Fibroblast of mammary gland (primary cell): ENCODE measurements at places on chromosomes 16 and 17.

DNA sequence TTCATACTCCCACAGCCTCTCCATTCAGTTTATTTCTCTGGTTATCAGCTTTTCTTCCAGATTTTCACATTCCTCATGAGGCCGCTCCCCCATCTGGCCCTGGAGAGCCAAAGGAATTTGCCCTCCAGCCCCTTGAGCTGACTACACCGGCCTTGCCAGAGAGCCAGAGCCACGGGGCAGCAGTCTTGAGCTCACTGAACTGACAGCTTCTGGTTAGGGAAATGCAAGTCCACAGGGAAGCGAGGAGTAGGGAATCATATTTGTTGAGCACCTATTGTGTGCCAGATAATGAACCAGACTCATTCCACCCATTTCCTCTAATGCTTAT is 102.4 kb downstream of the ABCC12 start:
- DNase-seq, result peak; percentile 33

GRCh38 chr16:85363881-85364280 is 249.2 kb upstream of the GSE1 start:
- peak; percentile 74 for DNase-seq

DNA sequence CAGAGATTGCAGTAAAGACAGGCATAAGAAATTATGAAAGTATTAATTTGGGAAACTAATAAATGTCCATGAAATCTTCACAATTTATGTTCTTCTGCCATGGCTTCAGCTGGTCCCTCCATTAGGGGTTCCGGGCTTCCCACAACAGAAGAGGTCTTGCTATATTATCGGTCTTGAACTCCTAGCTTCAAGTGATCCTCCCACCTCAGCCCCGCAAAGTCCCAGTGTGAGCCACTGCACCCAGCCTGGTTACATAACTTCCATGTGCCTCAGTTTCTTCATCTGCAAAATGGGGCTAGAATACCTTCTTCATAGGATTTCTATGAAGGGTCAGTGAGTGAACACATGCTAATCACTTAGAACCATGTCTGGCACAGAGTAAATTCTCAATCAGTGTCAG is 13.5 kb upstream of the ITGAM start:
- no peak for DNase-seq

DNA sequence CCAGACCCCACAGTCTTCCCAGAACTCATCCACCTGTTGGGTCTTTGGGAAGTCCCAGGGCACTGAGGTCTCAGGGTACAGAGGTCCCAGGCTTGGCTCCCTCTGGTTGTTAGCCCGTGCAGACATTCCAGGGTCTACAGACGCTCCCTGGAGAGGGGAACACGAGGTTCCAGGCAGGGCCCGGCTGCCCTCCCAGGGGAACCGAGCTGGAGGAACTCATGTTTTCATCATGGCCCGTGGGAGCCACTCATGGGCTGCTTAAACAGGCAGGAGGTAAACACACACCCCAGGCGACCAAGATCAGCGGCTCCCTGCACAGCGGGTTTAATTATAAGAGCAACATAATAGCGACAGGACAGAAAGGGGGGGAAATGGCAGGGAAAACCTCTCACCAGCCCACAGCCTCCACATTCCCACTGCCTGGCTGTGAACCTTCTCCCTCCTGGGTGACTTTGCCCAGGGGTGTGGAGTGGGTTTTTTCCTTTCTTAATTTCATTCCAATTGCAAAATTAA is 36.5 kb downstream of the TRARG1 start:
- no peak for DNase-seq

DNA sequence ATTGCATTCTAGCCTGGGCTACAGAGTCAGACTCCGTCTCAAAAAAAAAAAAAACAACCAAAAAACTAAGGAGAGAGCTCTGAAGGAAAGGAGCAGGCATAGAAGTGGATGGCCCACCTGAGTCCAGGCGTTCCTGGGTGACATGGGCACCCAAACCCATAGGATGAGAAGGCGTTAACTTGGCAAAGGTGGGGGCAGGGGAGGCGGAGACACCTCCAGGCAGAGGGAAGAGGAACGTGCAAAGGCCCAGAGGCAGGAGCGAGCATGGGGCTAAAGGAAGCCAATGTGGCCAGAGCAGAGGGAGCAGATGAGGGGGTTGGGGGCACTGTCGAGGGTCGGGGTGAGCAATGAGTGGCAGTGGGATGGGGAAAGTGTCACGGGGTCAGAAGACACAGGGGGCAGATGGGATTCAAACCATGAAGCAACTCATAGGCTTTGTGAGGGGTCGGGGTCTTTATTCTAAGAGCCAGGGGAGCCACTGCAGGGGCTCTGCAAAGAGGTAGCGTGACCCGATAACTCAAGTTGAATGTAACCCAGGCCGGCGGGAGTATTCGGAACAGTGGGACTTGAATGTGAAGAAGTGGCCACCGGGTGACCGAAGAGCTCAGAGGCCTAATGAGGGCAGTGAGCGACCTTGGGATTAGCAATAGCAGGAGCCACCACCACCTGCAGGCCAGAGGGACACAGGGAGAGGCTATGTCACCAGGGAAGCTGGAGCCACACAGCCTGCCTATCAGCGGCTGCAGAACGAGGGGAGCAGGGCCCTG is 11.8 kb downstream of the TTYH2 start:
- DNase-seq, result no peak

DNA sequence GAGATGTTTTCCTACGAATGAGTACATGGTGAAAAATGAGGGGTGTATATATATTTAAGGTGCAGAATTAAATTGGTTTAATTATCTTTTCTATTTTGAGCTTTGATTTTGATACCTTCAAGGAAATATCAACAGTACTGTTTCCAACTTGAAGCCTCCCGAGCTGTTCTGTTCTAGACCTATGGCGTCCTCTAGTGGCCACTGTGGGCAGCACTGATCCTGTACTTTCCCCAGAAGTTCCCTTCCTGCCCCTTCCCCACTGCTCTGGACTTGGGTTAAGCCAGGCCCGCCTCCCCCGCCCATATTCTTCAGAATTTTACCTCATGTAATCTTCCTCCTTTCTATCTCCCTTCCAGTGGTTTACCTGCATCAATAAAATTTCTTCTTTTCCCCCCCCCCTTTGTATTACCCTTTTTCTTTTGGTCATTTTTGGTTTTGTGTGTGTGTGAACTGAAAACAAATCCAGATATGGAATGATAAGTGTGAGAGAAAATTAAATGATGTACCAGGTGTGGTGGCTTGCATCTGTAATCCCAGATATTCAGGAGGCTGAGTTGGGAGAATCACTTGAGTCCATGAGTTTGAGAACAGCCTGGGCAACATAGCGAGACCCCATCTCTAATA is 1643.5 kb downstream of the TP53TG3F start:
- DNase-seq, result no peak

GRCh38 chr17:7237761-7238419 is 1.4 kb downstream of the PHF23 start:
- peak; percentile 56 for DNase-seq

DNA sequence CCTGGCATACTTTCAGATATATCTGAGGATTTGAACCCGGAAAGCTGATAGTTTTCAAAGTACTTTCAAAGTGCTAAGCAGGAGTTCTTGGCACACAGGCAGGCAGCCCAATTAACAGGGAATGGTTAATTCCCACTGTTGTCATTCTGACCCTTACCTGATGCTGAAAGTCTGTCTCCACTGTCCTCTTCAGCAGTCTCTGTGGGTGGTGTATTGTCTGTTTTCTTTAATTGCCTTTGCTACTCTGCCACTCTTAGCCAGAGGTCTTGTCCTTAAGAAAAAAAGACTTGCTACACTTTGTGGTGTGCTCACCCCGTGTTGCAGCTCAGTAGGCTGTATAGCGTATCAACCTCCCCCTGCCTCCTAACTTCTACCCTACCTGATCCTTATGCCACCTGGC is 63.2 kb upstream of the SLC12A3 start:
- DNase-seq, result no peak

- DNase-seq, result no peak
Observed at GRCh38 chr16:53067675-53068074, 12.9 kb downstream of the CHD9 start.

DNA sequence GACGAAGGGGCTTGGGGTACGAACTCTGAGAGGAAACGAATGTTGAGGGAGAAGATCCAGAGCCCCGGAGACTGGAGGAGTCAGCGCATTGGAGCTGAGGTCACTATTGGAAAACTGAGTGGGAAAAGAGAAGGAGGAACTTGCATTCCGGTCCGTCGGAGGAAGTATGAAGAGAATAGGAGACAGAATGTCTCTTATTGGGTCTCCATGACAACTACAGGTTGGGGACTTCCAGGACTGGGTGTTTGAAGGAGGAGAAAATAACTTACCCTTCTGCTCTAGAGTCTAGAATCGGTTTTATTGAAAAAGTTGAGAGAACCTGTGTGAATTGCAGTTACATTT is 537 bp downstream of the GOSR1 start:
- DNase-seq, result peak; percentile 33

- DNase-seq, result peak; percentile 42
Observed at GRCh38 chr16:75029854-75030253, 31.0 kb downstream of the ZNRF1 start.

- DNase-seq, result no peak
Observed at GRCh38 chr17:17491546-17491988, 4.6 kb downstream of the RASD1 start.

DNA sequence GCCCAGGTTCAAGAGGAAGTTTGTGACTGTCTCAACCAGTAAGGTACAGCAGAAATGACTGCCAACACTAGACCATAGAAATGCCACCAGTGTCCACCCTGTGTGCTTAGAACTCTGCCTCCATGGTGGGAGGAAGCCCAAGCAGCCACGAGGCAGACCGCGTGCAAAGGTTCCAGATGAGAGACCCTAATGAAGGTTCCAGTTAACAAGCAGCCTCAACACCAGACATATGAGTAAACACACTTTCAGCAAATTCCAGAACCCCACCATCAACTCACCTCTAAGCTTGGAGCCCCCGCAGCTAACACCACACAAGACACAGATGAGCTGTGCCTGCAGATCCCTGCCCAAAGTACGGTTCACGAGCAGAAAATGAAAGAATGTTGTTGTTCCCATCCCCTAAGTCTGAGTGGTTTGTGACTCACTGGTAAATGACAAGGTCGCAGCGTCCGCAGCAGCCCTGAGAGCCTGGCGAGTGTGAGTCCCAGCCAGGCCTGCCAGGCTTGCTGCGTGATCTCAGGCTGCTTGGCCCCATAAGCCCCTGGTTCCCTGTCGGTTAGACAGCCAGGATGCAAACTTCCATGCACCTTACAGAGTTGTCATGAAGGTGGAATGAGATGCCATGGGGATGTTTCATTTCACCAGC is 193.7 kb downstream of the C16orf95 start:
- no peak for DNase-seq

DNA sequence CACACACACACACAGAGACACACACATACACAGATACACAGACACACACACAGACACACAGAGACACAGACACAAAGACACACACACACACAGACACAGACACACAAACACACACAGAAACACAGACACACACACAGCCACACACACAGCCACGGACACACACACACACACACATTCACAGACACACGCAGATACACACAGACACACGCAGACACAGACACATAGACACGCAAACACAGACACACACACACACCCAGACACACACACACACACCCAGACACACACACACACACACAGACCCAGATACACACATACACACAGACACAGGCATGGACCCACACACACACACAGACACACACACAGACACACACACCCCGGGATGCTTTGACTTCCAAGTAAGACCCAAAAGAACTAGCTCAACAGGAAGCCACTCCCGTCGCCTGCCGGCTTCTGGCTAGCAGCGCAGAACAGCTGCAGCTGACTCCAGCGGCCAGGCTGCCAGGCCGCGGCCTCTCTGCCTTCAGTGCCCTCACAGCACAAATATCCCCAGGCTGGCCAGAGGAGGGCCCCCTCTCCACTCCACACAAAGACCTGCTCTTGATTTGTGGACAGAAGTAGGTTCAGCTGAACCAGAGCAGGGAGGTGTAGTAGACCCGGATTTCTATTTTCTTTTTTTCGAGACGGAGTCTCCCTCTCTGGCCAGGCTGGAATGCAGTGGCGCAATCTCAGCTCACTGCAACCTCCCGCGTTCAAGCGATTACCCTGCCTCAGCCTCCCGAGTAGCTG is 6.0 kb upstream of the CHRNE start:
- DNase-seq, result peak; percentile 93

GRCh38 chr17:18043491-18043890 is 4.3 kb downstream of the GID4 start:
- peak; percentile 37 for DNase-seq

DNA sequence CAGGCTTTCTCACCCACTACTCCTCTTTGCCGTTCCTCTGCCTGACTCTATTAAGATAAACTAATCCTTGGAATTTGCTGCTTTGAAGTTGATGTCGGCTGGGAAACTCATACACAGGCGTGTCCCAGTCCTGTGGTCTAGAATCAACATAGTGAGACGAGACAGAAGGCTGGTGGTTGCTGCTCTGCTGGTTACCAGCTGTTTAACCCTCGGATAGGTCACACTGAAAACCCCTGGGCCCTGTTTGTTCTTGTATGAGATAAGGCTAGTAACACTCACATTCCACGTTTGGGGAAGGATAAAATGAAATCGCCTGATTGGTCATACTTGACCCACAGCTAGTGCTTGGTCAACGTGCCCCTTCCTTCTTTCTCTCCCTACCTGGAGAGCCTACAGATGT is 517.0 kb downstream of the CDH13 start:
- peak; percentile 3 for DNase-seq

DNA sequence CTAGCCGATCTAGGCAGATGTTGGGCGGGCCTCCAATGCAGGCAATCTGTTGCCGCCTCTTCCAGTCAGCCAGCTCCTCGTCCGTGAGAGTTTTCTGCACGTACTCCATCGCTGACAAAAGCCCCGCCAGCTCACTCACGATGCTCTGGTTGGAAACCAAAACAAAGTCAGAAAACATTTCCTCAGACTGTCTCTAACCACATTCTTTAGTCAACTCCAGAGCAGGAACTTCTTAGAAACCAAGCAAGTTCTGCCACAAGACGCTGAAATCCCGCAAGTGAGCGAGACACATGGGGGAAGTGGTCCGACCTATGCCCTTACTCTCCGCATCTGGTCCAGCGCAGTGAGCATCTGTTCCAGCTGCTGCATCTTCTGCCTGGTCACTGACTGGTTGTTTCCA is 49.1 kb downstream of the STAT5A start:
- DNase-seq, result peak; percentile 79

- DNase-seq, result peak; percentile 87
Observed at GRCh38 chr16:8849411-8850011, 19.3 kb downstream of the CARHSP1 start.

GRCh38 chr16:68128577-68129305 is 43.6 kb downstream of the NFATC3 start:
- DNase-seq, result no peak
